ENCODE measurements at places on chromosomes 16 and 17.

DNA sequence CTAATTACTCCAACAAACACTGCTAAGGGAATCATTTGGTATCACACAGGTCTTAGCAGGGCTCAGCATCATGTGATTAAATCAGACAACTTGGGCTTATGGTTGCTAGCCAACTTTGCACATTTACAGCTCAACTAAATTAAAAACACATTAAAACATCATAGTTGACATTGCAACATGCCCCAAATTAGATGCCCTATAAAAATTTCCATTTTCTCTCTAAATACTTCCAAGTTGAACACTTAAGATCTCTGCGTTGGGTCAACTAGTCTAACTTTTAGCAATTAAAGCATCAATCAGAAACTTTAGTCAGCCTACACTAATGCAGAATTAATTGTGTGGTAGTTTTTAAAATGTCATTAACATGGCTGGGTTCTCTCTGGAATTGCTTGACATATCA is 12.1 kb downstream of the DNAJC7 start:
- no peak for DNase-seq

- no peak for DNase-seq
Observed at GRCh38 chr17:42759982-42760651, 910 bp upstream of the RAMP2 start.

- no peak for DNase-seq
Observed at GRCh38 chr16:86012221-86012620, 113.3 kb downstream of the IRF8 start.

- DNase-seq, result no peak
Observed at GRCh38 chr16:27174007-27174406, 29.3 kb upstream of the KDM8 start.

DNA sequence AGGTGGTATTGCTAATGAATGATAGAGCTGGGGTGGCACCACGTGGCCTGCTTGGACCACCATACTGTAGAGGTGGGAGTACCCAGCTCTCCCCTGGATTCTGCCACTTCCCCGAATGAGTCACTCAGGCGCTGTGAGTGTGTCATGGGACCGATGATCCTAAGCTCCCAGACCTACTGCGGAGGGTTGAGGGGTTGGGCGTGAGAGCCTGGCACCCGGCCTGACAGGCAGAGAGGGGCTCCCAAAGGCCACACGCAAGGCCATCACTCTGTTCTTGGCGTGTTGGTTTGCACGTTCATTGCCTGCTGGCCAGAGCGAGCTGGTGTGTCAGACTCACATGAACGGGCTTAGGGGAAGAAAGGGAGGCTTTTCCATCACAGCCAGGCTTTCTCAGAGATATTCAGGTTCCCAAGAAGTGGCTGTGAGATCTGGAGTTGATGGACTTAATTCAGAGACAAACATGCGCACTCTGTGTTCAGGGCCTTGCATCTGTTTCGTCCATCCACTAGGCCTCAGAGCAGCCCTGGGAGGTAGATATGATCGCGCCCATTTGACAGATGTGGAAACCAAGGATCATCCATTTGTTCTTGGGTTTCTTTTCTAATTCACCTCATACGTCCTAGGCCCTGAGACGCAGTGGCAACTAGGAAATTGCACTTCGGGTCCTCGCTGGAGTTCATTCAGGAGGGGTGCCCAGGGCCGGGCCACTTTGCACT is 41.4 kb downstream of the CMIP start:
- no peak for DNase-seq

DNA sequence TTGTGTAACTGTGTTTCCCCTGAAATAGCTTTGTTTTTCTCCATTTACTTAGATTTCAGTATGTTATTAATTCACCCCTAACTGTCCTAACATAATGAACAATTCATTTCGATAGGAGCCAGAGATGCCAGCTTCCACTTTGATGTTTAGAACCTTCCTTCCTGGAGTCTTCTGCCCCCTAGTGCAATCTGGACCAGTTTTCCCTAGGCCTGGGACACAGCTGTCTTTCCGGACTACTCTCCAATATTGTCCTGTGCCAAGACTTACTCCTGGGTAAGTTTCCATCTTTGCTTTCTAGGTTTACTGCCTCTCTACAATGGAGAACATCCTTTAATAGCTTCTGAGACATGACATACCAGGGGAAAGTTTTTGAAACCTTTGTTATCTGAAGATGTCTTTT is 12.8 kb downstream of the RECQL5 start:
- no peak for DNase-seq

DNA sequence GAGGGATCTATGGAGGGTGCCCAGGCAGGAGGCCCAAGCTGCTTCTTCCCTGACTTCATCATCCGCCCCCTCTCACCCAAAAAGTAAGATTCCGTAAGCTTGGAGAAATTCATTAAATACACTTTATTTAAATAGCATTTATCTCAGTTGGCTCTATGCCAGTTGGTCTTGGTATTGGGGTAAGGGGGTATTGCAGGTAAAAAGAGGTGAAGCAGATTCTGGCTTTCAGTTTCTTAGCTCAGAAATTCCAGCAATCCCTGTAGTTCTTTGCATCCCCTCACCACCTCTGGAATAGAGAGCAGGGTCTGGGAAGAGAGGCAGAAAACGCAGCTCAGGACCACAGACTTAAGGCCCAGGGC is 750 bp upstream of the ALDOC start:
- DNase-seq, result no peak

DNA sequence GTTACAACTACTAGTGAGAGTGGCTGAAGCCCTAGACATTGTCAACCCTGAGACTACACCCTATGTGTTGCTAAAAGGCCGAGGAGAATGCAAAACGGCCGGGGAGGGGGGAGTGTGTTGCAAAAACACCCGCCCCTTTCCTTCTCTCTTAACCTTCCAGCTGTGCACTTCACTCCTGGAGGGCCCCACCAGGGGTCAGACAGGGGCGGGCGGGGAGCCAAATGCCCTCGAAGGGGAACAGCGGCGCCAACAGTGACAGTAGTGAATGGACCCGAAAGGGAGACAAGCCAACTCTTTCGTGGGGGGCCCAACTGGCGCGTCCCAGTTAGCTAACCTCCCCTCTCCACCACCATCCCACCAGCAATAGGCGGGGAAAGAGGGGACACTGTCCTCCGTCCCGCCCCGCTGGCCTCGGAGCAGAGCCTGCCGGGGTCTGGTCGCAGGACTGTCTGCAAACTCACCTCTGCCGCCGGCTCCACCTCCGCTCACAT is 352 bp downstream of the MARF1 start:
- DNase-seq, result peak; percentile 1

GRCh38 chr16:67009158-67009557 is 19.8 kb upstream of the CBFB start:
- DNase-seq, result no peak

- peak; percentile 52 for DNase-seq
Observed at GRCh38 chr17:77228241-77228752, 87.5 kb downstream of the SEC14L1 start.

- DNase-seq, result no peak
Observed at GRCh38 chr17:62778990-62779681, 29.0 kb downstream of the MARCHF10 start.

- no peak for DNase-seq
Observed at GRCh38 chr17:4444782-4445473, 11.2 kb downstream of the SPNS3 start.

GRCh38 chr17:80762076-80762475 is 217.4 kb downstream of the RPTOR start:
- no peak for DNase-seq

DNA sequence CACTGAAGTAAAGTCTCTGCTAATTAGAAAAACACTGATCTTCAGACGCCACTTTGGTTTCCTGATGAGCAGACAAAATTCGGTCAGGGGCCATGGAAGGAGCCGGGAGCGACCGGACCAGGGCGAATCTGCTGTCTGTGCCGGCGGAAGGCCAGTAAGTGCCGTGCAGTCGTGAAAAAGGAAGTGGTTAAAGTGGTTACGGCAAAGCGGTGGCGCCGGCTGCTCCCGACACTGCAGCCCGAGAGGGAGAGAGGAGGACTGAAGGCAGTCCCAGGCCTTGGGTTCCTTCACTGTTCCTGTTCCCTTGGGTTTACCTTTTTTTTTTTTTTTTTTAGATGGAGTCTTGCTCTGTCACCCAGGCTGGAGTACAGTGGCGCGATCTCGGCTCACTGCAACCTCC is 17.3 kb upstream of the HEXD start:
- no peak for DNase-seq

- DNase-seq, result no peak
Observed at GRCh38 chr17:81323083-81323369, 27.9 kb upstream of the SLC38A10 start.

DNA sequence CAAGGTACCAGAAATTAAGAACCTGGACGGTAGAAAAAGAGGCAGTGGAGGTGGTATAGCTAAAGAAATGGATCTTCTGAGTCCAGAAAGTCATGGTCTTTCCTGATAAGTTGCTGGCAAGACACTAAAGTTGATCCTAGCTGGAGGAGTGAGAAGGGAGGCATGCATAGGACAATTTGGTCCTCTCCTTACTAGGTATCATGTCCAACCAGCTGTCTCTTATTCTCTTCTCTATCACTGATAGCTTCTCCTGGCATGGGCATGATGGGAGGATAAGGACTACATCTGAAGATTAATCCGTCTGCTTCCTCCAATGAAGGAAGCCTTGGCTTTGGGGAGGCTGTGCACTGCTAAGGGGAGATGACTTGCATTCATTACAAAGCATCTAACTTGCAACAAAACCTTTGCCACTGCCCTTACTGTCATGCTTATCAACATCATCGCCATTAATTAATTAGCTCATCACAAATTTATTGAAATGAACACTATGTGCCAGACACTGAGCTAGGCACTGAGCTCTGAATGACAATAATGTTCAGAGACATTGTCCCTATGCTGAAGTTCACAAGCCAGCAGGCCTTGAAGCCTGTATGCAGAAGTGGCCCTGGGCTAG is 3.1 kb upstream of the FAM117A start:
- no peak for DNase-seq

- DNase-seq, result no peak
Observed at GRCh38 chr16:25895380-25895779, 203.6 kb downstream of the HS3ST4 start.

- DNase-seq, result no peak
Observed at GRCh38 chr16:22264786-22265185, 32.4 kb upstream of the POLR3E start.

DNA sequence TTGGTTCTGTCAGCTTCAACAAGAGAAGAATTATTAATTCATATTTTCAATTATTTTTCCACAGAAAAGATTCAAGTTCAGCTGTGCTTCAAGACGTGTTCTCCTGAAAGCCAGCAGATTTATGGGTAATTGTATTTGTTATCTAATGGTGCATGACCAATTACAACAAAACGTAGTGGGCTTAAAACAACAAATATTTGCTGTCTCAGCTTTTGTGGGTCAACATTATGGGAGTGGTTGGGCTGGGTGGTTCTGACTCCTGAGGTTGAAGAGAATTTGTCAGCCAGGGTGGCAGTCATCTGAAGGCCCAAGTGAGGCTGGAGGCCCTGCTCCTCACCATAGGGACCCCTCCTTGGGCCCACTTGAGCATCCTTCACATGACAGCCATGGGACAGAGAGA is 24.1 kb upstream of the KREMEN2 start:
- DNase-seq, result no peak

- no peak for DNase-seq
Observed at GRCh38 chr17:56912105-56912999, 1.5 kb downstream of the TRIM25 start.

DNA sequence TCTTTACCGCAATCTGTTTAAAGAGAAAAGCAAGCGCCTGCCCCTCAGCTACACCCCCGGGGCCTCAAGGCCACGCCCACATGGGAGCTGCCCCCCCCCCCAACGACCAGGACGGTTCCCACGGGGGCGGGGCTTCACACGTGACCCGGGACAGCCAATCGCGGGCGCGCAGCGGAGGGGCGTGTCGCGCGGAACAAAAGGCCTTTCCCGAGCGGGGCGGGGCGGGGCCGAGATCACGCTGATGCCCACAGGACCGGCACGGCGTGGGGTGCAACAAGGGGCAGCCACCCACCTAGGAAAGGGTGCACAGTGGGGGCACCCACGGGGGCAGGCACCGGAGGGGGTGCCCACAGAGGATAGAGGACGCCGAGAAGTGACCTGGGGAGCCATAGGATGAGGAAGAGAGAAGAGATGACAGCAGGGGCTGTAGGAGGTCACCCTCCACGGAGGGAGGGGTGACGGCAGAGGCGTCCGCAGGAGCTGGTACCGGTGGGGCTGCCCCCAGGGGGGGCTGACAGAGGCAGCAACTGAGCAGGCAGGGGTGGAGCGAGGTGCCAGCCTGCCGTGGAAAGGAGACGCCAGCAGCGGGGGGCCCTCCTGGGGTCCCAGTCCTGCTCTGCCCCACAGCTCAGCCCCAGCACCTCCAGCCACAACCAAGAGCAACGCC is 6.2 kb downstream of the UNKL start:
- DNase-seq, result no peak

GRCh38 chr16:19520861-19521331 is 1.0 kb downstream of the GDE1 start:
- DNase-seq, result no peak

- DNase-seq, result no peak
Observed at GRCh38 chr16:30088237-30088831, 3.4 kb downstream of the TBX6 start.

GRCh38 chr17:12457493-12457892 is 208.2 kb upstream of the MYOCD start:
- DNase-seq, result no peak

GRCh38 chr16:14405611-14406537 is 224.2 kb downstream of the PARN start:
- no peak for DNase-seq

DNA sequence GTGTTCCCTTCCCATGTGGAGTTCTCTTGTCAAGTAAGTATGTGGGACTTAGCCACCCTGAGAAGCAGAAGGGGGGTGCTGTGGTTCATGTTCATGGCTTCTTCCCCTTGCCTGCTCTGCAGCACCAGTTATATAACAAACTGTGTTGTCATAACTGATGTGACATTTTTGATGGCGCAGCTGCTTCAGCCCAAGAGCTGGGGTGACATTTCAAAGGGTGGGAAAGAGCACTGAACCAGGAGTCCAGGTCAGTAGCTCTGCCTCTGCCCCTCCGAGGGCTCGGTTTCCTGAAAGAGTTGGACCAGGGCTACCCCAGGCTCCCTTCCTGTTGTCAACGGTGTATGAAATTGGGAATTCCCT is 7.4 kb downstream of the GNAO1 start:
- DNase-seq, result no peak

DNA sequence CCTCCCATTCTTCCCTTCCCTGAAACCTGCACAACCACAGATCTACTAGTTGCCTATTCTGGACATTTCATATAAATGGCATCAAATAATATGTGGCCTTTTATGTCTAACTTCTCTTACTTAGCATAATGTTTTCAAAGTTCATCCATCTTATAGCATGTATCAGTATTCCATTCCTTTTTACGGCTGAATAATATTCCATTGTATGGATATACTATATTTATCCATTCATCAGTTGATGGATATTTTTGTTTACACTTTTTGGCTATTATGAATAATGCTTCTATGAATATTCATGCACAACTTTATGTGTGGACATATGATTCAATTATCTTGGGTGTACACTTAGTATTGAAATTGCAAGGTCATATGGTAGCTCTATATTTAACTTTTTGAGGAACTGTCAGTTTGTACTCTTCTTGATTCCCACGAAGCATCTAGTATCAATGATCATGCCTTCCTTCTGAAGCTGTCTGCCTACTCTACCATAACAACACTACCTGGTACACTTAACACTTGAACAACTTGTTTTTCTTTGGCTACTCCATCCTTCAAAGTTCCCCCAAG is 12.7 kb upstream of the CHD3 start:
- DNase-seq, result no peak
